ENCODE measurements at places on chromosomes 12 and 14.

GRCh38 chr12:108722992-108723766 lies 8.1 kb downstream of the CORO1C start:
- peak; percentile 72 for DNase-seq

DNA sequence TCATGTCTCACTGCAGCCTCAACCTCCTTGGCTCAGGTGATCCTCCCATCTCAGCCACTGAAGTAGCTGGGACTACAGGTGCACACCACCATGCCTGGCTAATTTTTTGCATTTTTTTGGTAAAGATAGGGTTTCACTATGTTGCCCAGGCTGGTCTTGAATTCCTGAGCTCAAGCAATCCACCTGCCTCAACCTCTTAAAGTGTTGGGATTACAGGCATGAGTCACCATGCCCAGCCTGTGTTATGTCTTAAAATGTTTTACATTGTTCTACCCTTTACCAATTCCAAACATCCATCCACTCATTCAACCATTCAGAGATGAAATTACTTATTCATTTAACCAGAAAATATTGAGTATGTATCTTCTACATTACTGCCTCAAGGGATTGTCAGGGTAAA lies 111.6 kb upstream of the BTG1 start:
- no peak for DNase-seq

GRCh38 chr12:91213-91612 lies 24.6 kb downstream of the IQSEC3 start:
- DNase-seq = no peak

GRCh38 chr14:22472935-22473854 lies 115.8 kb downstream of the DAD1 start:
- DNase-seq = peak; percentile 72

DNA sequence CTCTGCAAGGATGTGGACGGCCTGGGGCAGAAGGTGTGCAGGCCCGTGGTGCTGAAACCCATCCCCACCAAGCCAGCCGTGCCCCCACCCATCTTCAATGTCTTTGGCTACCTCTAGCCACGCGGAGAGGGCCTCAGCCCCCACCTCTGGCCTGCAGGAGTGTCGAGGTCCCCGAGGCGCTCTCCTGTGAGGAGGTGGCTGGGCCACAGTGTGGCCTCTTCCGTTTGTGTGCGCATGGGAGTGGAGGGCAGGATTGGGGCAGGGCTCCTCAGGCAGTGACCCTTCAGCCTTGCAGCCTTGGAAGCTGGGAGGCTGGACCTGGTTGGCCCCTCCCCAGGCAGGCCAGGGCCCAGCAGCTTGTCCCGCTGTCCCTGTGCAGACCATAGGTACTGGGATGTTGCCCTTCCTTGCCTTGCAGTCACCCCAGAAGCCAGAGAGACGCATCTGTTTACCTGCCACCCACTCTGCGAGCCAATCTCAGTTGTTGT lies 1.9 kb downstream of the FAM181A start:
- no peak for DNase-seq

DNA sequence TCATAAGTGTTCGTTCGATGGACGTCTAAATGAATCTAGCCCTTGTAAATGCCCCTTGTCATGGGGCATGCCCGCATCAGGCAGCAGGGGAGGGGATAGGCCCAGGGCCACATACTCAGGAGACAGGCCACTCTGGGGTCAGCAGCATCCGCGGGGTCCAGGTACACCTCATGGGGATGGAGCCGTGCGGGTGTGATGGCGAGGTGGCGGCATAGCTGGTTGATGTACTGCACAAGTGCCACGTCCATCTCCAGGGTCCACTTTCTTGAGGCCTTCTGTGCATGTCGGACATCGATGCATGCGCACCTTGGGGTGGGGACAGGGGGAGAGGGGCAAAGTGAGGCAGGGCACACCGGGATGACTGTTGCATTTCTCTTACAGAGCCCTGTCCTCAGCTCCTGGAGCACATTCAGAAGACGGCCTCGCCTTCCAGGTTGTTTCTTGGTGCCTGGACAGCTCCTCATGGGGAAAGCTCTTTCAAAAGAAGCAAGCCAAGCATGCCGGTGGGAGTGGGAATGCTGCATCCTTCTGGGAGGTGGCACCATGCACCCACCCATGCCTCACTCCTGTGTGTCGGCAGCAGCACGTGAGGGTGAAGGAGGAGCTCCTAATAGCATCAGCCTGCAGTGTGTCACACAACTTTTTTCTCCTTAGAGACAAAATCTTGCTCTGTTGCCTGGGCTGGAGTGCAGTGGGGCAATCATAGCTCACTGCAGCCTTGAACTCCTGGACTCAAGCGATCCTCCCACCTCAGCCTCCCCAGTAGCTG lies 47.4 kb downstream of the TRAFD1 start:
- no peak for DNase-seq

DNA sequence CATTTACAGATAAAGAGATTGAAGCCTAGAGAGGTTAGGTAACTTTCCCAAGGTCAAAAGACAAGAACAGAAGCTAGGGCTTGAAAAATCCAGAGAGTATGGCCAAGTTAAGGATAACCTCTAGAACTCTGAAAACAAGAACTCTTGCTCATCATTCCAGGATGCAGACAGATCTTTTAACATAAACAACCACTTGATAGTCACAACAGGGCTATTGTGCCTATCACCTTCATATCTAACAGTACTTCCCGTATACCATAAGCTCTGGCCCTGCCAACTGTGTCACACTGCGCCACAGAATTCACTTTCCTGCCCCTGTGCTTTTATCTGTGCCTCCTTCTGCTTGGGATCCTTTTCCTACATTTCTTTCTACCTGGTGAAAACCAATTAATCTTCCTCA lies 18.2 kb downstream of the ERP29 start:
- no peak for DNase-seq

DNA sequence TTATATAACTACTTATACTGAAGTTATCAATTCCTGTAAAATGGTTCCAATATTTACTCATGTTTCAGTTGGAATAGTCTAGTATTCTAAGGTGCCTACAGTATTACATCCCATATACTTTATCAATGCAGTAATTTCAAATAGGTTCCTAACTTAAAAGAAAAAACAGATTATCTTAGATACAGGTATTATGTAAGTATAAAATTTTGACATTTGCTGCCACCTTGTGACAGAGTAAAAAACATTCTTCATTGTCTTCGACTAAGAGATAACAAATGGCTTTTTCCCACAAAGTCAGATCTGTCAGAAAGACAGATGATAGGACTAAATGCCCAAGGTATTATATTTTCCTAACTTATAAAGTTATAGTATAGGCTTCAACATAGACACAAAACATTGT lies 78.7 kb downstream of the TXNDC16 start:
- peak; percentile 80 for DNase-seq

- no peak for DNase-seq
Measured at GRCh38 chr14:105979446-105979845, 453.1 kb downstream of the TMEM121 start.

- DNase-seq = no peak
Measured at GRCh38 chr12:17215759-17216570, 610.0 kb upstream of the LMO3 start.

DNA sequence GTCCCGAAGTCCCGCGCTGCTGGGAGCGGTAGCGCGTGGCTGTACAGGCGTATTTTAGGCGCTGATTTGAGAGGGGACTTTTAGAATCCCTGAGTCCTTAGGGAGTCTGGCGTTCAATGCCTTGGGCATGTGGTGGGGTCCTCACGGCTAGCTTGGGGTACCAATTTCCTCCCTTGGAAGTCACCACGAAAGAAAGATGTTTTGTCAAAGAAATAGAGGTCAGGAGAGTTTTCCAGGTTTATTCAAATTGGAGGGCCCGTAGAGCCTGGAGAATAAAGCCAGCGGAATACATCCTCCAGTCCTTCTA lies 63.9 kb downstream of the KLHL28 start:
- DNase-seq = peak; percentile 61

- peak; percentile 88 for DNase-seq
Measured at GRCh38 chr14:76977793-76978720, 50.5 kb downstream of the IRF2BPL start.

GRCh38 chr14:103318750-103319419 lies 15.2 kb upstream of the EIF5 start:
- no peak for DNase-seq

- DNase-seq = no peak
Measured at GRCh38 chr12:121722511-121722910, 10.0 kb downstream of the TMEM120B start.

GRCh38 chr14:76294876-76295275 lies 81.1 kb upstream of the ESRRB start:
- no peak for DNase-seq

DNA sequence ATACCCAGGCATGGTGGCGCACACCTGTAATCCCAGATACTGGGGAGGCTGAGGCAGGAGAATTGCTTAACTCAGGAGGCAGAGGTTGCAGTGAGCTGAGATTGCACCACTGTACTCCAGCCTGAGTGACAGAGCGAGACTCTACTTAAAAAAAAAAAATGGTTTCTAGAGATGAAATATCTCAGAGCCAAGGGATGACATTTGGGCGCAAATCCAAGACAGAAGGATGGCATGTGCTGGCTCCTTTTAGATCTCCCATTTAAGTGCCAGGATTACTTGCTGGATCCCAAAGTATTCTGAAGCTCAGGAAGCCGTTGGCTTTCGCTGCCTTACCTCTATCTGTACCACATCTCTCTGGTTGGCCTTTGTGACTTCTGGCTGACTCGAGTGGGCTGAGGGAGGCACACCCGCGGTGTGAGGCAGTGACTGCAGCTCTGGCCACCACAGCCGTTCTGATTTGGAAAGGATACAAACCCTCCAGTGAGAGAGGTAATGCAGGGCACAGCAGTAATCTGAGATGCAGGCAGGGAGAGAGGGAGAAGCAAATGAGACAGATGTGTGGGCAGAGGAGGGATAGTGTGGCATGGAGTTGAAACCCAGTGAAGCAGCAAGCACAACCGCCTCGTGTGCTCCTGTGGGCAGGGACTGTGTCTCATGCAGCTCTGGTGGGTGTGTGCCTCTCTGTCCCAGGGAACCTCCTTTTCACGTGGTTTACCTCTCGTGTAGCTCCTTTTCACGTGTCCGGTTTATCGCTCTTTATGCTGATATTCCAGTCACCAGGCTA lies 4.9 kb downstream of the B4GALNT3 start:
- DNase-seq = no peak

DNA sequence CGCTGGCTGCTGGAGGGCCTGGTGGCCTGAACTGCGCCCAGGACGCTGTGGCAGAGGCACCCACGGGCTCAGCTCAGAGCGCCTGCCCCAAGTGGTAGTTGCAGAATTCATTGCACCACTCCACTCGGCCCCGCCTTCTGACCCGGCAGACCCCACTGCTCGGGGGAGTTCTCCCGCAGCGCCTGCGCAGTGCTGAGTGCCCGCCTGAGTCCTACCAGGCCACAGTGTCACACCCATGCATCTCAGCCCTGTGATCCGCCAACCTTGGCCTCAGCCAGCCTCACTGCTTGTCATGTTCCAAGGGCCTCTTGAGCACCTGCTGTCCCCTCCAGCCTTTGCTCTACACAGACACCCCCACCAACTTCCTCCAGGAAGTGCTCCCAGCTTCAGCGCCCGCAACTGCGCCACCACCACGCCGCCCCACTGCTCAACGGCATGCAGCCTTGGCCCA lies 12.2 kb downstream of the DEGS2 start:
- DNase-seq = no peak

DNA sequence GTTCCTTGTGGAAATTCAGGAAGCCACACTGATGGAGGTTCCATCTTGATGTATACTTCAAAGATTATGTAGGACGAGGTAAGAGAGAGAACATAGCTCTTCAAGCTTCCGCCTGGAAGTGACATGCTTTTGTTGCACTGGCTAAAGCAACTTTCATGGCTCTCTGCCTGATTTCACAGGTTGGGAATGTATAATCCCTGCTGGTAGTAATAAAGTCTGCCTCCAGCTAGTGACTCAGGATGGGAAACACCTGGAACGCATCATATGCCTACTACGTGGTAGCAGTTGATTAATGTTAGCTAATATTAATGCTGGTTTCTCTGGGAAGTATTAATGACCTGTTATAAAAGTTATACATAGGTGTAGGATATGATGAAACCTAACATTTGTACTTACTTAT lies 71.1 kb downstream of the PELI2 start:
- DNase-seq = peak; percentile 86

- no peak for DNase-seq
Measured at GRCh38 chr14:92635896-92636295, 112.5 kb downstream of the LGMN start.

GRCh38 chr12:12960639-12961209 lies 8.8 kb upstream of the GPRC5D start:
- no peak for DNase-seq

- DNase-seq = peak; percentile 53
Measured at GRCh38 chr14:60622917-60623257, 26.4 kb downstream of the SIX1 start.

DNA sequence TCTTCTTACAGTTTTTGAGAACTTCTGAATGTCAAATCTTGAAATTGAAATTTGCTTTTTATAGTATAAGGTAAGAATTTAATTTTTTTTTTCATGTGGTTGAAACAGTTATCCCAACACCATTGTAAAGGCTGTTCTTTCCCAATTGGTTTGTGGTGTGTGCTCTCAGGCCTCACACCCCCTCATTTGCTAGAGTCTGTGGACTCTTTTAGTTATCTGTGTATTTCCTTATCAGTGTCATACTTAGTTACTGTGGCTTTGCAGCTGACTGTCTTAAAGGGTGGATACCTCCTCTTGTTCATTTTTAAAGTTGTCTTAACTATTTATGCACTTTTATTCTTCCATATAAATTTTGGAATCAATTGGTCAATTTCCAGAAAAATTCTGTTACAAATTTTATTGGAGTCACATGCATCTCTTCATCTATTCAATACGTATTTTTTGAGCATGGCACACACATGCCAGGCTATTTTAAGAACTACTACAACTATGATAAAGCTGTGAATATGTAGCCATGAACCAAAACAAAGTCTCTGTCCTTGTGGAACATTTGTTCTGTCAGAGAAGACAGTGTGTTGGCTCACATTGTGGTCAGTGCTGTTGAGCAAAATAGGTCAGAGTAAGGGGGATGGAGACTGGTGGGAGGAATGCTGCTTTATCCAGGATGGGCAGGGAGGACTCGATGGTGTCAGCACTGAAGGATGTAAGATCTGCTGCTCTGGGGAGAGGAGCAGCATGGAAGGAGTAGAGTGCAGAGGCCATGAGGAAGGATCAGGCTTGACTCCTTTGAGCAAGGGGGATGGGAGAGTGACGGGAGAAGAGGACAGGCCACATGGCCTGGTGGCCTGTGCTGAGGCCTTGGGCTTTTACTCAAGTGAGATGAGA lies 24.1 kb downstream of the FGF23 start:
- DNase-seq = no peak

DNA sequence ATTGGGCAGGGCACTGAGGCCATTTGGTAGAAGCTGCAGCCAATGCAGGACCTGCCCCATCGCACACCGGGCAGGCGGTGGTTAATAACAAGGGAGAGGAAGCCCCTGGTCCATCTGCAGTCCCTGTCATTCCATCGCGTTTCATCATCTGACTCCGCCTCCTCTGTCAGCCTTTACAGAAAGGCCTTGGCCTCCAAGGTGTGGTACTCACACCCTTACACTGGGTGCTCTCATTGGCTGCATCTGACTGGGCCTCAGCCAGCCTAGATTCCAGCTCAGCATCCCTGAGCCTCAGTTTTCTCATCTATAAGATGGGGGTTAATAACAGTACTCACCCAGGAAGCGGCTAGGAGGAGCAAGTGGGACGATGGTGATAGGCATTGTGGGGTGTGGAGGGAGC lies 14.7 kb upstream of the HHIPL1 start:
- no peak for DNase-seq

All from cardiac fibroblast (primary cell).